Spleen (tissue), 13 donors: ENCODE measurements at places on chromosomes 11 and 22. TPM values are rescaled to one million over a fixed set of nuclear protein-coding genes. Genes with fewer than 3 reads are reported as not detected.

DNA sequence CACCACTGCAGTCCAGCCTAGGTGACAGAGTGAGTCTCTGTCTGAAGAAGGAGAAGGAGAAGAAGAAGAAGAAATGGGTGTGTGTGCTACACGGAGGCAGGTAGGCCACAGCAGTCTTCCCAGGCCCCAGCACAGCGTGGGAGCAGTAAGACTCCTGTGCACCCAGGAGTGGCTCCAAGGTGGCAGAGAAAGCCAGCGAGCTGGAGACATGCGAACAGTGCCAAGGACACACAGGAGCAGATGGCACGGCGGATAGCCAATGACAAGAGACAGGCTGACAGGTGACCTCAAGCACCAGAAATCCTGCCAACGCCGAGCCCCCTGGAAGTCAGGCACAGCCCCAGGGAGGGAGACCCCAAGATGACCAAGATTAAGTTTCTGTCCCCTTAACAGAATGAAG lies 9.0 kb upstream of the SCGB1A1 start:
- no peaks in the 10 kb centered on the region for H3K27me3 ChIP-seq
- no peak overlapping the region for H3K4me3 ChIP-seq
- no peak overlapping the region for H3K27ac ChIP-seq
- no peak for DNase-seq

DNA sequence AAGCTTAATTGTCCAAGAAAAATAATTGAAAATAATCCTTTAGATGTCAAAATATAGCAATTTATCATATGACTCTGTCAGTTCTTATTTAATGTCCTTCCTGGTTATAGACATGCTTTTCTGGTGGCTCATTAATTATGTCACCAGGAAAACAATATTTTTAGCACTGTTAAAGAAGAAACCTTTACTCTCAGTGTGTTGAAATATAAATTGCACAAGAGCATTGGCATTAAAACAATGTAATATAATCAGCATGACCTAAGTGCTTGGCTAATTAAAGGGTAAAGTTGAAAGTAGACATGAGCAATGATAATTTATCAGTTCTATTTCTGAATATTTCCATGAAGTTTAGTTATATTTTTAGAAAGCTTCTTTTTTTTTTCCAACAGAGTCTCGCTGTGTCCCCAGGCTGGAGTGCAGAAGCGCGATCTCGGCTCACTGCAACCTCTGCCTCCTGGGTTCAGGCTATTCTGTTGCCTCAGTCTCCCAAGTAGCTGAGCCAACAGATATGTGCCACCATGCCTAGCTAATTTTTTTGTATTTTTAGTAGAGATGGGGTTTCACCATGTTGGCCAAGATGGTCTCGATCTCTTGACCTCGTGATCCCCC lies 232.3 kb downstream of the JRKL start:
- no peak overlapping the region for H3K4me3 ChIP-seq
- H3K36me3 ChIP-seq: no peaks in the 10 kb centered on the region
- DNase-seq: no peak
- no peaks in the 10 kb centered on the region for H3K4me1 ChIP-seq
- no peaks in the 10 kb centered on the region for H3K27me3 ChIP-seq

DNA sequence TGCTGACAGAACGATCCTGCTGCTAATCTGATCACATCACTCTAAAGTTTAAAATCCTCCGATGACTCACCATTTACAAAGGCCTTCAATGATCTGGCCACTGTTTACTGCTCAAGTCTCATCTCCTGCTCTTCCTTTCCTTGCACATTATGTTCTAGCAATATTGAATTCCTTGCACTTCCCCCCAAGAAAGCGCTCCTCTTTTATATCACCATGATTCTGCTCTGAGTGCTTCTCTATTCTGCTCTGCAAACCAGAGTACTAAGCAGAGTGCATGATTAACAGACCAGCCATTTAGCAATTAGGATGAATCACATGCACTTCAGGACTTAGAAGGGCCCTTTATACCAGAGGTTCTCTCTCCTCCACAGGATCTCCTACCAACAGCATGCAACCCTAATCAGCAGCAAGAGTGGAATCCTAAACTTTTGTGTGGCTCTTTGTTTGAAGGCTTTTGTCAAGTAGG lies 1122.8 kb upstream of the CCDC90B start:
- no peak for DNase-seq
- no peaks in the 10 kb centered on the region for H3K4me1 ChIP-seq
- no peaks in the 10 kb centered on the region for H3K27me3 ChIP-seq
- no peaks in the 10 kb centered on the region for H3K36me3 ChIP-seq
- no peak overlapping the region for H3K27ac ChIP-seq

- H3K27me3 ChIP-seq: no peaks in the 10 kb centered on the region
- no peaks in the 10 kb centered on the region for H3K36me3 ChIP-seq
- H3K27ac ChIP-seq: no peak overlapping the region
Observed at GRCh38 chr11:1028291-1028540, 8.3 kb downstream of the MUC6 start.

- no peak for DNase-seq
- no peaks in the 10 kb centered on the region for H3K27me3 ChIP-seq
- no peaks in the 10 kb centered on the region for H3K36me3 ChIP-seq
- no peaks in the 10 kb centered on the region for H3K4me1 ChIP-seq
- no peak overlapping the region for H3K27ac ChIP-seq
Observed at GRCh38 chr22:29633514-29634312, 30.3 kb downstream of the NF2 start.

DNA sequence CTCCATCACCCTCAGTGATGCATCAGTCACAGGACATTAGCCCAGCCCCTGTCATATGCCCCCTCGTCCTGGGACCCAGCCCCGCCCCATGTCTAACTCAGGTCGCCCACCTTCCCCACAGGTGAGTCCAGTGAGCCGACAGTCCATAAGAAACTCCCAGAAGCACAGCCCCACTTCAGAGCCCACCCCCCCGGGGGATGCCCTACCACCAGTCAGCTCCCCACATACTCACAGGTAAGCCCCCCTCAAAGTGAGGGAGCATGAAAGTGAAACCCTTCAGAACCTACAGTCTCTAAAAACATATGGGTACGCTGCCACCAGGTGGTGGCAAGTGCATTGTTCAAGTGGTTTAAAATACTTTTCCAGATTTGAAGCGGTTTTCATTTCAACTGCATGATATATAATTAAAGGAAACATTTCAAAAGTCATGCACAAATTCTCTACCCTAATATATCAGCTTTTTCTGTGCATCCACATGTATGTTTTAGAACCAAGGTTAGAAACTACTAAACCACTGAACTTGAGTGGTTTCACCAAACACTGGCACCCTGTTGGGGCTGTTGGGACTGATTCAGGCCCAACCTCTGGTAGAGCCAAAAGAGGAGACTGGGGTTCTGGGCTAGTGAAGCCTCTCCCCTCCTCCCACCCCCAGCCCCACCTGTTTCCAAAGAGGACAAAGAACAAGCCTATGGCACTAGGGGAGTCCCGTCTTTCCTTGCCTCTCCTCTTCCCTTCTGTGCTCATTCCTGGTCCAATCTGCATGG lies 17.3 kb downstream of the EPS8L2 start:
- no peak overlapping the region for H3K4me3 ChIP-seq
- no peak for DNase-seq
- H3K27ac ChIP-seq: no peak overlapping the region
- peaks cover 57% of the 10 kb centered on the region for H3K27me3 ChIP-seq
- peaks cover 37% of the 10 kb centered on the region for H3K4me1 ChIP-seq

Gene TMEM45B
- polyA plus RNA-seq: 0.05 TPM

Gene TLCD5
- polyA plus RNA-seq: 1.4 TPM

Gene AGBL2
- polyA plus RNA-seq: 2.0 TPM

Gene RAB38
- 0.76 TPM for polyA plus RNA-seq
